Activated T-cell treated with anti-CD3 and anti-CD28 coated beads, Interleukin-2, amount 50 U/mL, for 72 hours (primary cell): ENCODE measurements at places on chromosomes 12 and 14.

DNA sequence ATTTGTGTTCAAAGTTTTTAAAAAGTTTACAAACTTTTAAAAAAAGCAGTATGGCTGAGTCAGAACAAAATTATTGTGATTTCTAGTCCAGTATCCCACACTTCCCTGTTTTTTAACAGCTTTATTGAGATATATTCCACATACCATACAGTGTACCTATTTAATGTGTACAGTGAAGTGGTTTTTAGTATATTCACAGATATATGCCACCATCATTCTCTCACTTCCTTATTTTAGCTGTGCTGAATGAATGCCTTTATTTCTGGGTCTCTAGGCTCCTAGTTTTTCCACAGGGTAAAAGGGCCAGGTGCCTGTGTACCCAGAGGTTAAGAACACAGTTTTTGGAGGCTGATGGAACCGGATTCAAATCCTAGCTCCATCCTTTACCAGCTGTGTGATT, 58.9 kb upstream of the SRSF5 start:
- DNase-seq: no peak

DNA sequence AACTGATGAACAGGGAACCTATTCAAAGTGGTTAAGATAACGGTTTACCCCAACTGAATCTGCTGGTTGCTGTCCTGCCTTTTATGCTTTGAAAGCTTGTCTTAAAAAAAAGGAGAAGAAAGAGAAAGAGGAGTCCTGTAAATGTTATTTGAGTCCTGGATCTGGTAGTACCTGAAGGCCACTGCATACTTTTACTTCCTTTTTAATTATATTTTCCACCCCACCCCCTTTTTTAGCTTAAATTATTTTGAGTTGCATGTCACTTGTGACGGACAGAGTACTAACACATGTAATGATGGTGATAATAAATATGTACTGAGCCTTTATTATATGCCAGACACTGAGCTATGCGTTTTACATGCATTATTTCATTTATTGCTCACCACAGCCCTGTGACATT, 2.5 kb upstream of the AMIGO2 start:
- no peak for DNase-seq

DNA sequence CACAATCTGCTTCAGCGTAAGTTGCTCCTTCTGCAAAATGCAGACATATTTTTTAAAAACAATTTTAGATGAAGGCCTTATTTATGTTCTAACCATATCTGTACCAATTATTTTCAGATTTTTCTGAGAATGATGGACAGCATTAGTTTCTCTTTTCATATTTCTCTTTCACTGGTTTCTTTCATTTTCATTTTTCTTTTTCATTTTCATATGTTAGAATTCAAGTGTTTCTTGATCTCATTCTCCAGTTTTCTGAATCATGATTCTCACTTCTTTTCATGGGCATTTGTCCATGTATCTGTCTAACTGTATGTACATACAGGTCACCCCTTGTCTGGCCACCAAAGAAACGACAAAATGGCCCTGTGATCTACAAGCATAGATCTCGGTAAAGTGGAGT, 346.6 kb downstream of the NAV3 start:
- no peak for DNase-seq

- no peak for DNase-seq
Measured at GRCh38 chr12:92546635-92547348, 156.0 kb upstream of the PLEKHG7 start.

DNA sequence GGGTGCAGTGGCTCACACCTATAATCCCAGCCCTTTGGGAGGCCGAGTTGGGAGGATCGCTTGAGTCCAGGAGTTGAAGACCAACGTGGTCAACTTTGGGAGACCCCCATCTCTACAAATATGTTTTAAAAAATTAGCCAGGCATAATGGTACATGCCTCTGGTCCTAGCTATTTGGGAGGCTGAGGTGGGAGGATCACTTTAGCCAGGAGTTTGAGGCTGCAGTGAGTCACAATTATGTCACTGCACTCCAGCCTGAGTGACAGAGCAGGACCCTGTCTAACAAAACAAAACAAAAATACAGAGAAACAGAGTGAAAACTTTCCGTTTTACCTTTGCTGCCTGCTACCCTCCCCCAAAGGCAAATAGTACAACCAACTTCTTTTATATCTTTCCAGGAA, 60.2 kb downstream of the SRGAP1 start:
- no peak for DNase-seq

DNA sequence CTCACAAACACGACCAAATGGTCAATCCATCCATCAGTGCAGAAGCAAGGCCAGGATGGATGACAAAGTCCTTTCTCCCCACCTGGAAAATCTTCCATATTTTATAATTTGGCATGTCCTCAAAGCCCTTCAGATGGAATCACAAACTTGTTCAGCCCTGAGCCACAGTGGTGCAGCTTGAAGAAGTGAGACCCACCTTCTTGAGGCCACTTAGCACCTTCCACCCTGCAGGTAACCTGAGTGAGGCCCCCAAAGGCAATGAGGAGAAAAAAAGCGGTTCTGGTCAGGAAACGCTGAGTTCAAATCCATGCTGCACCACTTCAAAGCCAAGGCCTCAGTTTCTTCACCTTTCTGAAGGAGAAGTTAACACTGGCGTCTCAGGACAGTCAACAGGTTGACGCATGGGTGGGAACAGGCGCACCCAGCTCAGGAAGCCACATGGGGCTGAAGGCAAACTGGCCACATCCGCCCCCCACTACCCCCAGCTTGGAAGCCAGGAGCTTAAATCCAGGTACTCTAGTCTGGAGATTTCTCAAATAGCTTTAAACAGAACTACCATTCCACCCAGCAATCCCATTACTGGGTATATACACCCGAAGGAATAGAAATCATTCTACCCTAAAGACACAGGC, 320.4 kb downstream of the BCL11B start:
- DNase-seq: no peak

GRCh38 chr12:12171991-12172511, 94.8 kb downstream of the LRP6 start:
- DNase-seq: peak; percentile 53

DNA sequence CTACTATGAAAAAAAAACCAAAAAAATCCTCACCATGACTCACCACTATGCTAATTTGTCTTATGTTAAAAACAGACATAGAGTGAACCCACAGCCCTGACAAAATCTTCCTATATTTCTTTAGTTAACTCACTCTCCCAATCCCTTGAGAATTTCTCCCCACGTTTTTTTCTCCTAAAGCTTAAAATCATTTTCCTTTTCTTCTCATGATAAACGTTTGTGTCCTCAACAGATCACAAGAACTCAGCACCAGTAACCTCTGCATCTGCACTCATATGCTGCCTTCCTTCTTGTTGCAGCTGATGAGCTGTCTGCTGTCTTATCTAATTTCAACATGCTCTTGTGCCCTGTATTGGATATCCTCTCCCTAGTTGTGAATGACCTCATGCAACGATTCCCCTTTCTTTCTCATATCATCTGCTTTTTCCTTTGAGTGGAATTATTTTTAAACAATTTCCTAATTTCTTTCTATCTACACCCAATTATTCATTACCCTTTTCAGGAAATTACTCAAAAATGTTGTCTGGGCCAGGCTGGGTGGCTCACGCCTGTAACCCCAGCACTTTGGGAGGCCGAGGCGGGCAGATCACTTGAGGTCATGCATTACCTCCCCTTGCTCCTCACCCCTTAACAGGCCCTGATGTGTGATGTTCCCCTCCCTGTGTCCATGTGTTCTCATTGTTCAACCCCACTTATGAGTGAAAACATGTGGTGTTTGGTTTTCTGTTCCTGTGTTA, 427.5 kb upstream of the MGAT4C start:
- DNase-seq: no peak

- DNase-seq: no peak
Measured at GRCh38 chr14:68977180-68977717, 1.9 kb downstream of the ACTN1 start.

DNA sequence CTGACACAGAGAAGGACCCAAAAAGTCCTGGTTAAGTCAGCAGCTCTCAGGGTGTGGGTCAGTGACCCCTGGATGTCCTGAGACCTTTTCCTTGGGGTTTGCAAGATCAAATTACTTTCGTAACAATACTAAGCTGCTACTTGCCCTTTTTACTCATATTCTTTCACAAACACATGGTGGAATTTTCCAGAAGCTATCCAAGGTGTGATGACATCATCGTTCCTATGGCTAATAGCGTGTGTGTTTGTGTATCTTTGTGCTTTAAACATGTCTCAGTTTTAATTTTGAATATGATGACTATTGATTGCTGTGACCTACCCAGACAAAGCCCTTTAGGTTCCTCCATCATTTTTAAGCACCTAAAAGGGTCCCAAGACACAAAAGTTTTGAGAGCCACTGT, 176.2 kb downstream of the PHETA1 start:
- DNase-seq: no peak

- peak; percentile 70 for DNase-seq
Measured at GRCh38 chr12:8644345-8645248, 18.0 kb downstream of the MFAP5 start.

DNA sequence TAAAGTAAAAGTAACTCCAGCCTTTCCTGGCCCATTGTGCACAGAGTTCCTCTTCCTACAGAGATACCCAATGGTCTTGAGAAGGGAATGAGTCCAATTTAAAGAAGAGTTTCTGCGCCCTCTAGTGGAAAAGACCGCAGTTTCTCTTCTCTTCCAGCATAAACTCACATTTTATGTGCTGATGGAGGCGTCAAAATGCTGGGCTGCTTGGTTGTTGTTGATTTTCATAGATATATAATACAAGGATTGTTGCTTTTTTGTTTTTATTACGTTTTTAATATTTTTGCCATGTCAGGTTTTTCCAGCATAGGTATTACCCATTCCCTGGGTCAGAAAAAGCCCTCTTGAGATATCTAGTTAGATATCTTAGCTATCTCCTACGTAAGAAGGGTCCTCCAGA, 356.9 kb upstream of the STXBP6 start:
- DNase-seq: peak; percentile 1

- DNase-seq: no peak
Measured at GRCh38 chr12:42586268-42586667, 3.3 kb downstream of the PRICKLE1 start.

DNA sequence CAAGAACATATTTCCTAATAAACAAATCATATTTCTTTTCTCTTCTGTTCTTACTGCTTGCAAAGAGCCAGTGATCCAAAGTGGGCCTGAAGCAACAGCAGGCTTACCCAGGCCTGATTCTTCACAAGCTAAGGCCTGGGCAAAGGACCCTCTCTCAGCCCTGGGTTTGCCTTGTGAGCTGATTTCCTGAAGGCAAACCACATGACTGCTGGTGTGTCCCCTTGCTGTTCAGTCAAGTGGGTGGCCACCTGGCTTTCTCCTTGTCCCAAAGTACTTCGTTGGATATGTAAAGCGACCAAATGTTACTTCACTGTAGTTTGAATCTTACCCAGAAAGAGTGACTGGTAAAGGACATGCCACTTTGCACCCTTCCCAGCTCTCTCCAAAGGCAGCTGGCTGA, 392.9 kb downstream of the ZFP36L1 start:
- DNase-seq: no peak

DNA sequence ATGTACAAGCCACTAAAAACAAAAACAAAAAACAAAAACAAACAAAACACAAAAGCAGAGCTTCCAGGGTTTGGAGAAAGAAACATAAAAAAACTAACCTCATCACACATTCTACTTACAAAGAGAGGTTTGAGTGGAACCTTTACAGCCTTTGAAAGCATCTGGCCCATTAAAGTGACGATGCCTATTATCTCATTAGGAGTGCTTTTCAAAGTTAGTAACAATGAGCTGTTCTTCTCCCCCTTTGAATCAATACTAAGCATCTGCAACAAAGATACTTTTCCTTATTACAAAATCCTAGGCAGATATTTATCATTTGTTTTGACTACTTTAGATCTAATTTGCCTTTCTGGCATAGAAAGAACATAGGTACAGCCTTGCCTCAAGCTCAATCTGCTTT, 217.3 kb downstream of the PPM1H start:
- no peak for DNase-seq

DNA sequence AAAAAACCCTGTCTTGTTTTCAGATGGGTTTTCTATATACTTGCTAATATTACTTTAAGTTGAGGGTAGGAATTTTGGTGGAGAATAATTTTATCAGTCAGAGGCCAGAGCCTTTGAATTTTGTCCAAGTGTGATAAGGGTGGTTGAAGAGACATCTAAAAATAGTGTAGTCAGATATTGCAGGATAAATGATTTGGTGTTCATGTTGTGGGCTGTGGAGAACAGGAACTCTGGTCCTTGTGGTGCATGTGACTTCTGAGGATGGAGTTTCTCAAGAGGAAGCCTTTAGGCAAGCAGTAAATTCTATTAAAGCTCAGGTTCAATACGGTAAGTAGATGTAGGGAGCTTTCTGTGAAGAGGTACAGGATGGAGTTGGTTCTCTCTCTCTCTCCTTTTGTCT, 2.8 kb downstream of the ADAM21 start:
- DNase-seq: no peak

- no peak for DNase-seq
Measured at GRCh38 chr14:81849714-81850113, 316.1 kb upstream of the SEL1L start.

DNA sequence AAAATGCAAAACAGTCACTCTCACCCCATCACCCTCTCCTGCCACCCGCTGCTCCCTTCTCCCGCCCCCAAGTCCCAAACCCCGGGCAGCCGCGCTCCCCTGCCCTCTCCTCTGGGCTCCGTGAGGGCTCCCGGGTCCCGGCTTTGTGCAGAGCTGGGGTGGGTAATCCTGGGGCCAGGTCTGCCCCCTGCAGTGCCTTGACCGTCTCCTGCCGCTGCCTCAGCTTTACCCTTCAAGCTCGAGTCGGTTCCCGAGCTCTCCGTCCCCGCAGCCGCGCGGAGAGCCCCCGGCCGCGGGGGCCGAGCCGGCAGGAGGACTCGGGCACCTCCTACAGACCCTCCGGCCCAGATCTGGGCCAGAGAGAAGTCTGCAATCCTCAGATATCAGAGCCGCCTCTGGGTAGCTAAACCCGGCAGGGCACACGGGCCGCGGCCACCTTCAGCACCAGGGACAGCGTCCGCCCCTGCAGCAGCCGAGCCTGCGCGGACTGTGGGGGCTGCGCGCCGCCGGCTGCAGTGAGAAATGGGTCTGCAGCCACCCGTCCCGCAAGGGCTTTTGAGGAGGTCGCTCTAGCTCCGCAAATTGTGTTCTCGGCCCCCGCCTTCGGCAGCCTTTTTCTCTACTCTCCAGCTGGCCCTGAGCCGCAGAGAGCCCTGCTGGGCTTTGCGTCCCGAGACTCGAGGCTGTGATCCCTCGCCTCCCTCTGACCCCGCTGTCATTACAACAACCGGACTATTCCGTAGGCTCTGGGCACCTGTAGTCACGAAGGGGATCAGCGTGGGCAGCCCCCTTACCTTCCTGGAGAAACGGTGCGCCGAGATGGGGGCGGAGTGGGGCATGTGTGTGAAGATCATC, 1.2 kb downstream of the PRMT8 start:
- DNase-seq: peak; percentile 59

DNA sequence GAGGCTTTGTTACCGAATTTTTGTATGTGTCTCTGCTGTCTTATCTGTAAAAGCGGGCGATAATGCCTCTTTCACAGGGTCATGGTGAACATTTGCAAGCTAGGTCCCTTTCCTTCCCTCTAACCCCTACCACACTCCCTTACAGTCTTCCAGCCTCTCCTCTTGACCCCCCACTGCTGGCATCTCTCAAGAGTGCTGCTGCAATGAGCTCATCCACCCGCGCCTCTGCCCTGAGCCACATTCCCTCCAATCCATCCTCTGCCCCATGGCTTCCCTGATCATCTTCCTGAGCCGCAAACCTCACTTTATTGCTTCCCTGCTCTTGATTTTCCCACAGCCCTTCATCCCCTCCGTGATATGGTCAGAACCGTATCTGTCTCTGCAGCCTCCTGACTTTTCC, 343.6 kb downstream of the BCL11B start:
- DNase-seq: no peak
